Hippocampal formation (tissue), 2 donors: ENCODE measurements at places on chromosomes 4 and X.

- no peak for DNase-seq
Measured at GRCh38 chrX:23633834-23634580, 33.3 kb upstream of the PRDX4 start.

DNA sequence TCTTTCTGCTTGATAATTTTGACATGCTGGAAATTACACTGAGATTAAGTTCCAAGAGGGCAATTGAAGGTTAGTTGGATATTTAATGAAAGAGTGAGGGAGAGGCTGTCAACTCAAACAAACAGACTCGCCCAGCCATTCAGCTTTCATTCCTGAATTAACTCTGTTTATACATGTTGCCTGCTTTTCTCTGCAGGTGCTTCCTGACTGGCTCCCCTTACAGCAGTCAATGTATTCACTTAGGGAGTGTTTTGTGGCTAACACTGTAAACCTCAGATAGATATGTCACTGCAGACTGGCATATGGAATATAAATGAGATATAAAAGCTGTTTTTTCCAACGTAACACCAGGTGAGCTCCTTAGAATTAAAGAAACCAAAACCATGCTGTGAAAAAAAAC lies 28.7 kb downstream of the TMPRSS11A start:
- no peak for DNase-seq

DNA sequence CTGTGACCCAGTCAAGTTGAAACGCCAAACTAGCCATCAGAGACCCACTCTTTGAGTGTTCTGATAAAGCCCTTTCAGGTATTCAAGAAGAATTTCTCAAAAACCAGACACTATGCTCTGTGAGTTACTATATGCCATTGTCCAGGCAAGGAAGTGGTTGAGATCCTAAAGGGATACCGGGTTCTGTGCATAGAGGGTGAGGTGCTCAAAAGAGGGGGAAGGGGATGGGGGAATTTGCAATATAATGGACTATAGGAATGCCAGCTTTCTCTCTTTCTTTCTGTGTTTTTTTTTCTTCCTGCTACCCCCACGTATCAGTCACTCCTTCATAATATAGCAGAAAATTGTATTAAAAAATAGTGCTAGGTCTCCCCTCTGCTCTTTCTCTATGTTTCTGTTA lies 1619.0 kb downstream of the STIM2 start:
- DNase-seq: no peak

DNA sequence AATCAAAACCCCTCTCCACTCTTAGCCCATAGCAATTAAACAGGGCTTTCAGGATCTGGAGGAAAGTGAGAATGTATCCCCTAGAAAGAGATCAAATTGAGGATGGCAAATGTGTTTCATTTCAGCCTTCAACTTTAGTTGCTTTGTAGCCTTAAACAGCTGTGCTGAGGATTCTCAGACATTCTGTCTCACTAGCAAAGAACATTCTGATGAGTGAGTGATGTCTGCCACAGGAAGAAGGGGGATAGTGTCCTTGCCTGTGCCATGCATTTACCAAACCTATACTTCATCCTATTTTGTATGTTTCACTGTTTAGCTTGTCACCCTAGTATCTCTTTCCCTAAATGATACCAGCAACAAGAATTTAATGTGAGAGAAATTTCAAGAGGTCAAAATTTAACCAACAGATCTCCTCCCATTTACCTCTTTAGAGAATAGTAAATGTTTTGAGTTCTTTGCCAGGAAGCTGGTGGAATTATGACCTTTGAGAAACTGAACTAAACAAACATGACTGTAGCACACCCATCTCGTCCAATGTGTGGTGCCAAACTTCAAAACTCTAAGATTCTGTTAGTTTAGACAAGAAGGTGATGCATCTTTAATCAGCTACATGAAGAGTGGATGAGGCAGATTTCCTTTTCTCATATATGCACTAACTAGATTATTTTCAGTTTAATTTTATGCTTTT lies 165.6 kb downstream of the PALLD start:
- no peak for DNase-seq

DNA sequence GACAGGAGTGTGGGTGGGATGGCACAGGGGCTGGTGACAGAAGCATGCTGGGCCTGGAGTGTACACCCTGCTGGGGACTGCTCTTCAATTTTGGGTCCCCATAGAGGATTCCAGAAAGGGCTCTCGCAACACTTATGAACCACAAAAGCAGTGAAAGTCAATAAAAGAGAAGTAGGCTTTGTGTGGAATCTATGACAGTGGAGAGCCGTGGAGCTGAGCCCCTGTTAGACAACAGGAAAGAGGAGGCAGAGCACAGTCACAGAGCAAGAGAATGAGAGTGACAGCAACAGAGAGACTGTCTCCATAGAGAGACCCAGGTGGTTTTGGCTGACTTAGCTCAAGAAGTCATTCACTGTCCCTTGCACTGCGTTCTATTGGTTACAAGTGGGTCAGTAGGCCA lies 135.1 kb upstream of the ATP6AP2 start:
- DNase-seq: no peak

DNA sequence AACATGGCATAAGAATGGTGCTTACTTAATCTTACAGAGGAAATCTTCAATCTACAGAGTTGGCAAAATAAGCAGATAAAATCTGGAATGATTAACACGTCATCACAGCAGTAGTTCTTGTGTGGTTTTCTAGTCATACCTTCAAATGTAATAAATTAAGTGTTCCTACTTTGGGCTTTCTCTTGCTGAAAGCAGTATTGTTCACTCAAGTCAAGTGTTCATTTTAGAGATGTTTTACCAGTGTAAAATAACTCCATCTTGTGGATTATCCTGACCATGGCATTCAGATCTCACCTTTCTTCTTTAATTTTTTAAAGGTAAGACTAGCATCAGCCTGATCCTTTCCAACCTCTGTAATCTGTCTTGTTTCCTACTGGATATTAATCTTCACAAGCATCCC lies 72.9 kb downstream of the ADAMTS3 start:
- no peak for DNase-seq
